ENCODE measurements at places on chromosomes 7 and 10. TPM values are rescaled to one million over a fixed set of nuclear protein-coding genes. Genes with fewer than 3 reads are reported as not detected.

Gene ZNF32
- 32.1 TPM for total RNA-seq

Gene MMD2
- 0.47 TPM for total RNA-seq

Gene FGFR2
- total RNA-seq: 7.4 TPM

Gene CCDC172
- not detected for total RNA-seq

Gene MMP21
- not detected for total RNA-seq

Gene OR2A1
- not detected for total RNA-seq

Gene AFAP1L2
- total RNA-seq: 1.9 TPM

Gene PDE6C
- not detected for total RNA-seq
